Eye (tissue), 1 donor: ENCODE measurements at places on chromosomes 1 and 21.

- DNase-seq = no peak
These were observed 14.4 kb downstream of the FRRS1 start for GRCh38 chr1:99751877-99752504.

DNA sequence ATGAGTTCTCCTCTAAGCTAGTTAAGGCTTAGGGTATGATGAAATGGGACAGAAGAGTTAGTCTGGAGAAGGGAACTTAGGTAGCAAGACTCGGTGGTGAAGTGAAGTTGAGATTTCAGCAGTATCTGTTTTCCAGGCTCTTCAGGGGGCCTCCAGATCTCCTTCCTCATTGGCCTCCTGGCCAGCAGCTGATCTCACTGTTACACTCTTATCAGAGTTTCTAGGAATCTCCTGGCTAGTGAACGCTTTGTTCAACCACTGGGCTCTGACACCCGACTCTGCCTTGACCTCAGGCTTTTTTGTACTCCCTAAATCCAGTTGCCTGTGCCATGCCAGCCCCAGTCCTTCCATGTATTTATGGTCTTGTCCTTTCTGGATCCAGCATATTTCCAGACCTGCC is 311.0 kb downstream of the ASTN1 start:
- DNase-seq = no peak

DNA sequence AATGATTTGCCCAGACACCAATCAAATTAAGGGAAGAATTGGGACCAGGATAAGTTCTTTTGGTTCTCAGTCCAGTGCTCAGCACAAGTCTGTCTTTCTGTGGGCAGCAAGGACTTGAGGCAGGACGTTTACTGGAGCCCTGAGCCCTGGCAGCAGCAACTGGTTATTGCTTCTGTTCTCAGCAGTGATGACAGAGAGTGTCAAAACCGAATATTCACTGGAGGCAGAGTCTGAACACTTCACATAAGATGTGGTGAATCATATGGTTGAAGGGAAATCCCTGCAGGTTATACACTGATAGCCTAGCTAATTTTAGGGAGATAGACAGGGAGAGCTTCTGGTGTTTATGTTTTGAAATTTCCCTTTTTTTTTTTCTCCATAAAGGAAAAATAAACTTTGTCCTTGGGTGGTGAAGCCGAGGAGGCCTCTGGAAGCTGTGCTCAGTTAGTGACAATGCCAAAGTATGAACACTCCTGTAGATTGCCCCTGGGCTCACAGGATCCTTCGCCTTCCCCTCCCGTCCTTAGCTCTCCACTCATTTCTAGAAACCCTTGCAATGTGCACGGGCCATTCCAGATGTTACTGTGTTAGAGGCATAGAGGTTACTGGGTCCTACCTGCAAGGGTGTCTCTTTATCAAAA is 26.3 kb upstream of the TSPAN2 start:
- no peak for DNase-seq

GRCh38 chr21:42308914-42309752 is 6.1 kb downstream of the TFF3 start:
- no peak for DNase-seq

DNA sequence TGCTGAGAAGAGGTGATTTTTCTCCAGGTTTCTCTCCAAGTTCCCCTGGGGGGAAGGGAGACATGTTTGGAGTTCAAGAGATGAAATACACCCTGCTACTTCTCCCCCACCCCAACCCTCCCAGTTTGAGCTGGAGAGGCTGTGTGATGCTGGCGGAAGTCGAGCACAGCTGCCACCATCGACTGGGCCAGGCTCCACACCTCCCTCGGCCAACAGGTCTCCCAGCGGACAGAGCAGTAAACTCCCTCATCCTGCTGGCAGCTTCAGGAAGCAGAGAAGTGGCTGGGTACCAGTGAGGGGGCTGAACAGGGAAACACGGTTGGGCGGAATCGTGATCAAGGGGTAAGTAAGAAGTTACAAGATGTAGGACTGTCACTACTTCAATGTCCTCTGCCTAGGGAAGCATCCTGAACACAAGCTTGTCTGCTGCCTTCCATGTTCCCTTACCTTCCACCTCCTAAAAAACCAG is 6.6 kb upstream of the NHLH1 start:
- no peak for DNase-seq

GRCh38 chr21:38219049-38219628 is 37.7 kb upstream of the KCNJ15 start:
- DNase-seq = peak; percentile 79

- DNase-seq = no peak
These were observed 34.9 kb upstream of the ARHGEF16 start for GRCh38 chr1:3419415-3420204.

DNA sequence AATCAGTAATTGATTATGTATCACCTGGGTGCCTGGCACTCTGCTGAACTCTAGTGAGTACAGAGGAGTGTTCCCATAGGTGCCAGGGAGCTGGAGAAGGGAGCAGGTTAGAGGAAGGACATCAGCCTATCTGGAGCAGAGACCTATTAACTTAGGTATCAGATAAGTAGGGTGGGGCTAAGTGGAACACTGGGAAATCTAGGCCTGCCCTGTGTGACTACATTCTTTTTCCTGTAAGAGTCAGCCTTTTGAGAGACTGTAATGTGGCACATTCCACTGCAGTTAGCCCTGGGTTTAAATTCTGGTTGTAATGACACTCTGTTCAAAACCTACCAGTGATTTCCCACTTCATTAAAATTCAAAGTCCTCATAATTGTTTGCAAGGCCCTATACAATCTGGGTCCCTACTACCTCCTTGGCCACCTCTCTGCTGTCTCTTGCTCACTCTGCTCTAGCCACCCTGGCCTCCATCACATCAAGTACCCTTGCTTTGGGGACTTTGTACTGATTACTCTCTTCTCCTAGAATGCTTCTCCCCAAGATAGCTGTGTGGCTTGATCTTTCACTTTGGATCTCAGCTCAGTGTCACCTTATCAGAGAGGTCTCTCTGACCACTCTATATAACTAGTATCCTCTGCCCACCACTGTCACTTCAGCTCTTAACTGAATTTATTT is 12.9 kb downstream of the STX12 start:
- no peak for DNase-seq

GRCh38 chr1:1541956-1542765 is 1.7 kb upstream of the TMEM240 start:
- DNase-seq = no peak

- no peak for DNase-seq
These were observed 143.8 kb downstream of the KCTD3 start for GRCh38 chr1:215710899-215711225.

DNA sequence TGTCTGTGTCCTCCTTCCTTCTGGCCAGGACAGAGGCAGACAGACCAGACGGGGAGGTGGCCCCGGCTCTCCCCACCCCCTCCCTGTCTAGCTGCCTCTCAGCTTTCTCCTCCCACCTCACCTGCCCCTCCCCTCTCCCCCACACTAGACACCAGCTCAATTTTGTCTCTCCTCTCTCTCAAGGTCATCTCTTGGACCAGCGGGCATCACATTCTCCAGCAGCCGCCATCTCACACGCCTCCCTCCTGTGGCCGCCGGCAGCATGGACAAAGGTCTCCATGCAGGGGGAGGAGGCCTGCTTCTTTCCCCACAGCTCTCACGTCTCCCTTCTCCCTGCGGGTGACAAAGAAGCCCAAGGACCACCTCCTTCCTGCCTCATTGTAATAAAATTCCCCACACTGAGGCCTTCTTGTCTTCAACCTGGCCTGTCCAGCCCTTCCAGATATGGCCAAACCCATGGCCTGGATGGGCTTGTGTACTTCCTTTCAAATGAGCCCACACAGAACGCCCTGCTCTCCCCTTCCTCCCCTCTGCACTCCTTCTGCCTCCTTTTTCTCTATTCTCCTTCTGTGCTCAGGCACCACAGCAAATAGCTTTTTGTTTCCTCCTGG is 14.6 kb downstream of the OPTC start:
- DNase-seq = peak; percentile 75

- DNase-seq = no peak
These were observed 37.9 kb upstream of the USP24 start for GRCh38 chr1:55252942-55253589.

DNA sequence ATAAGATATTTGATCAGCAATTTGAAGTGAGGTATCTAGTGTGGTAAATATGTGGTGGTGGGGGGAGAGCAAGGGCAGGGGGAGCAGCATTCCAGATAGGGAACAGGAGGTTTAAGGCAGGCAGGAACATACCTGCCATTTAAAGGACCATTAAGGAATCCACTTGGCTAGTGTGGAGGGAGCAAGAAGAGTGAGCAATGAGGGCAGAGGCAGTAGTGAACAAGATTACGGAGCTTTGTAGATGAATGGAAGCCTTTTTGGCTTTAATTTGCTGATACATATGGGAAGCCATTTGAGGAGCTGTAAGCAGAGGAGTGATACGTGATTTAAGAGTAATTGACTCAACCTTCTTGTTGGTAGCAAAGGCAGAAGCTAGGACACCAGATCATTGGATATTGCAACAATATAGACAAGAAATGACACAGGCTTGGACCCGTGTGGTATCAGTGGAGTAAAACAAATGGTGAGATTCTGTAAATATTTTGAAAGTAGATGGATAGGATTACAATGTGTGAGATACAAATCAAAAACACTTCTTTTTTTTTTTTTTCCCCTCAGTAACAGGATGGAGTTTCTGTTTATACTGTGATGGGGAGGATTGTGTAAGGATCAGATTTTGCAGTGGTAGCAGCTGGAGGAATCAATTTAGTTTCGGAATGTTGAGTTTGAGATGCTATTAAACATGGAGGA is 73.8 kb upstream of the B3GALT2 start:
- DNase-seq = no peak

DNA sequence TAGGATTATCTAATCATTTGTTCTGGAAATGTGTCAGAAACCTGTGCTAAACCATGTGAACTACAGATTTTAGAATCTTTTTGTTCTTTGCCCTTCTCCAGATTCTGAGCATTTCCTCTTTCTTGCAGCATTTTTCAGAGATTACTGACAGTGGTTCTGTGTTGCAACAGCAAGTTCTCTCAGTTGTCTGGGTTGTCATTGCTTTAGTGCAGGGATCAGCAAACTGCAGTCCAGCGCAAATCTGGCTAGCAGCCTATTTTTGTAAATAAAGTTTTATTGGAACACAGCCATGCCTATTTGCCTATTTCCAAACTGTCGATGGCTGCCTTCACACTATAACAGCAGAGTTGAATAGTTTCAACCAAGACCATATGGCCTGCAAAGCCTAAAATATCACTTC is 66.3 kb upstream of the LRRC8D start:
- DNase-seq = no peak

- no peak for DNase-seq
These were observed 11.6 kb upstream of the PCP4 start for GRCh38 chr21:39855595-39855994.

DNA sequence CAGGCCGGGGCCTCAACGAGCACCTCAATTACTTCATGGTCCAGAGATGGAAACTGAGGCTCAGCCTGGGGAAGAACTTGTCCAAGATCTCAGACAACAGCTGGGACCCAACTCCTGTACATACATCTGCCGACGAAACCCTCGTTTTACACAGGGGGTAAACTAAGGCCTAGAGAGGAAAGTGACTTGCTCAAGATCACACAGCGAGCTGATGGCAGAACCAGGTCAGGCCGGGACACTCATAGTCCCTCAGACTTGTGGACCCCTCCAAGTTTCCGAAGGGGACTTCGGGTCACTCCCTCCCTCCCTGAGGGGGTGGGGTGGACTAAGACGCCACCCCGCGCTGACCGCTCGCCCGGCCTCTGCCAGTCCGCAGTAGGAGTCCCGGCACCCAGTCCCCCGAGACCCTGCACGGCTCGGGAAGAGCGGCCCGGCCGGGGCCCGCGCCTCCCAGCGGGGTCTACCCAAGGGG is 430 bp downstream of the WASF2 start:
- DNase-seq = peak; percentile 83

- DNase-seq = no peak
These were observed 112.5 kb downstream of the ADSS2 start for GRCh38 chr1:244339073-244339692.

- peak; percentile 30 for DNase-seq
These were observed 149.9 kb downstream of the SPATA17 start for GRCh38 chr1:217781056-217781455.

- no peak for DNase-seq
These were observed 79.3 kb downstream of the SIK1 start for GRCh38 chr21:43347461-43348169.

DNA sequence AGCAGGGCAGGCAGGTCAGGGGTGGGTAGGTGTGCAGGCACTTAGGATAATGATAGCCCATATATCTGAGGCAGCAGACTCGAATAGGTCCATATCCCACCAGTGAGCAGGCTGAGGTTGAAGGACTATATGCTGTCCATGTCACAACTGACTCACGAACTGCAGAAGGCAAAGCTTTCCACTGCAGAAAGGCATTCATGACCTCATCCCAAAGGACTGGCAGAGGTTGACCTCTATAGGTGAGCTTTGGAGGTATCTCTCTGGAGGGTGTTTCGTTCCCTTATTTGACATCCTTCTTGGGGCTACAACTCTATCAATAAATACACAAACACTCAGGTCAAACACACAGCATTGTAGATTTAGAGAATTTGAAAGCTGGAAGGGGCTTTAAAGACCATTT is 42.8 kb upstream of the MARK1 start:
- DNase-seq = no peak

- peak; percentile 68 for DNase-seq
These were observed 1.2 kb upstream of the RNF11 start for GRCh38 chr1:51234721-51235425.

- DNase-seq = no peak
These were observed 62.2 kb upstream of the DR1 start for GRCh38 chr1:93283496-93283895.

GRCh38 chr1:28050776-28051175 is 37.6 kb downstream of the EYA3 start:
- DNase-seq = no peak

DNA sequence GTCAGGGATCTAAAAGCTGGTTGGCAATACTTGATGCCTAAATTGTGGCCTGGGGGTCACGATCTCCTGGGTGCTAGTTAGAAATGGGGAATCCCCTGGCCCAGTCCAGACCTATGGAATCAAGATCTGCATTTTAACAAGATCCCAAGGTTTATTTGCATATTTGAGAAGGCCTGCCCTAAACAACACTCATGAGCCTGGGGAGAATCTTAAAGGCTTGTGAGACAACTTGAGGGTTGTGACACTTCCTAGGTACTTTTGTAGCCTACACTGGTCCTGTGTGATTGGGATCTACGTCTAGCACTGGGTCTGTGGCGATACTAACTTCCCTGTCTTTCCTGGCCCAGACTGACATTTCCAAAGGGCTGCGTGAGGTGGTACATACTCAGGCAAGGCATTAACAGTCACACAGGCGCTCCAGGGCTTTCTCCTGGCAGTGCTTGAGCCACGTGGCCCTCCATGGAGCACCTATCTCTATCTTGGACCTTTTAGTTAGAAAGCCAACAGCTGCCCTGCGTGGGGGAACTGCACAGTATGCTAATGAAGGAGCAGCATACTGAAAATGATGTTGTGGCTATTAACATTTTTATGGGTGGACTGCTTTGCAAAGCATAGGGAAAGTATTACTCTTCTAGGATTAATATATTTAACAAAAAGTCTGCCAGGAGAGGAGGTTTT is 263.1 kb downstream of the ST6GALNAC3 start:
- no peak for DNase-seq

DNA sequence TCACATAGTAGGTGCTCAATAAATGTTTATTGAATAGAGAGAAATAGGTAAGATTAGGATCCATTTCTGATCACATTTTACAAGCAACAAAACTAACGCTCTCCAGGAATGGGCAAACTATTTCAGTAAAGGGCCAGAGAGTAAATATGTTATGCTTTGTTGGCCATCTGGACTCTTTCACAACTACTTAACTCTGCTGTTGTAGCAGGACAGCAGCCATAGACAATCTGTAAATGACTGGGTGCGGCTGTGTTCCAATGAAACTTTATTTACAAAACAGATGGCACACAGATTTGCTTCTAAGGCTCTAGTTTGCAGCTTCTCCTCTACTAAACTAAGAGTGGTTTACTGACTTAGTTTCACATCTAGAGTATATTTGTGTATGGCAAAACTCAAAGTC is 83.0 kb upstream of the BACH1 start:
- no peak for DNase-seq

- no peak for DNase-seq
These were observed 172.8 kb downstream of the ACTL8 start for GRCh38 chr1:17927952-17928351.
